Activated gamma-delta T cell treated with Interleukin-2 at 50 U/mL for 16 hours (primary cell): ENCODE measurements at places on chromosomes 16 and 17.

- DNase-seq = no peak
These were observed 744.7 kb upstream of the GOT2 start for GRCh38 chr16:59478838-59479237.

DNA sequence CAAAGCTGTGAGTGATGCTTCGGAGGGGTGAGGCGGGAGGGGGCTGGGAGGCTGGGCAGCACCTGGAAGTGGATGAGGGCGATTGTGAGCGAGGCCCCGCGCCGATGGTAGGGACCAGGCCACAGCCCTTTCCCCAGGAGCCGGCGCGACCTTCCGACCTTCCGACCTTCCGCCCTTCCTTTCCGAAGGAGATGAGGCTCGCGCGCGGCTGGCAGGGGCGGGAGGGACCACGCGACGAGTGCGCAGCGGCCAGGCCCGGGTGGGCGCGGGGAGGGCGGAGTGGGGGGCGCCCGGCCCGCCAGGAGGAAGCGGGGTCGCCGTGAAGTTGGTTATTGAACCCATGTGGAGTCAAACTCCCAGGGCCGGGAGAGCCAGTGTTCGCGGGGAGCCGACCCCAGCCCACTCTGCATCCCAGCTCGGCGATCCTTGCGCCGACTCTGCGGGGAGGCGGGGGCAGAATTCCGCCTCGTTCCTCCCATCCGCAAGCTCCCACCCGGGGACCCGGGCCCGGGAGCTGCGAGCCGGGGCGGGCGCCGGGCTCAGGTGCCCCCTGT, 56.6 kb downstream of the RAP1GAP2 start:
- DNase-seq = no peak

DNA sequence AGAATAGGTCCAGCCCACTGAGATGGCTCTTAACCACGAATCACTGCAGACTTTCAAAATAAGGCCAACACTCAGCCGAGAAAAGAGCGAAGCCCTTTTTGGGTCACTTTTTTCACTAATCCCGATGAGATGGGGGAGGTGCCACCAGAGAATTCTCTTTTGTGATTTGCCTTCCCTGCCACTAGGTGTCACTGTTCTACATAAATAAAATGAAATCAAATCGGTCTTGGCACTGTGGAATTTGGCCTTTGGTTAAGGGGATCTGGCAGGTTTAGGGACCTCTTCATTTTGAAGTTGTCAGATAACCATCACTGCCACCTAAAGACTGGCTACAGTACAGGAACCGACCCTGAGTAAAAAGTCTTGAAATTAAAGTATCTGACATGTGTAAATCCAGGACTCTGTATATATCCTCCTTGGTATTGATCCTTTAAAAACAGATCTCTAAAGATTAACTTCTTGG, 147.0 kb downstream of the HS3ST4 start:
- peak; percentile 6 for DNase-seq

DNA sequence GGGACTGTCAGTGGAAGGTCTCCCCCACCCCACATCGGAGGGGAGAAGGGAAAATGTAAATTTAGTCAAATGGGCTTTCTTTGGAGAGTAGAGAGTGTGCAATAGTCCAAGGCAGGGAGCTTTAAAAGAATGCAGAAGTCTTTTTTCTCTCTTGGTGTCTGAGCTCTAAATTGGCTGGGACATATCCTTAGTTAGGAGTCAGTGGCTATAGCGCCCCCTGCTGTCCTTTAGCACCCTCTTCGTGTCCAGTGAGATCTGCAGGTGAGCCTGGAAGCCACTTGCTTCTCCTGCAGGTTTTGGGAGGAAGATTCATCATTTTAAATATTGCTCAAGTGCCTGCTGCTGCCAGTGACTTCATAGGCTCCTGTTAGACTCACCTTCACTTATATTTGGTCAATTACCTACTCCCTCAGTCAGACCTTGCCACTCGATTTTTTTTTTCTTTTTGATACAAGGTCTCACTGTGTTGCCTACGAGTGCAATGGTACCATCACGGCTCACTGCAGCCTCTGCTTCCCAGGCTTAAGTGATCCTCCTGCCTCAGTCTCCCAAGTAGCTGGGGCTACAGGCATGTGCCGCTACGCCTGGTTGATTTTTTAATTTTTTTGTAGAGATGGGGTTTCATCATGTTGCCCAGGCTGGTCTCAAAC, 174.8 kb downstream of the PRKCB start:
- DNase-seq = peak; percentile 82

- DNase-seq = no peak
These were observed 146.5 kb downstream of the MAP2K6 start for GRCh38 chr17:69560987-69561441.

- DNase-seq = peak; percentile 63
These were observed 787 bp downstream of the AMDHD2 start for GRCh38 chr16:2520784-2521531.

DNA sequence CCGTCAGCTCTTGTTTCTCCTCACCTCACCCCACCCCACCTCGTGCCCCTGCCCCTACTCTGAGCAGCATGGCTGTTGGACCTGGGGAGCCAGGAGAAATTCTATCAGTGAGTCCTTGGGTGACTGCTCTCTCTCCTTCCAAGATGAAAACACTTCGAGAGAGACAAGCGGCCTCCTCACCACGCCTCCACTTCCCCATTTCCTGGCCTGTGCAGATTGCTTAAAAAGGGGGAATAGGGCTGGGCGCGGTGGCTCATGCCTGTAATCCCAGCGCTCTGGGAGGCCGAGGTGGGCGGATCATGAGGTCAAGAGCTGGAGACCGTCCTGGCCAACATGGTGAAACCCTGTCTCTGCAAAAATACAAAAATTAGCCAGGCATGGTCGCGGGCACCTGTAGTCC, 9.5 kb downstream of the DLX4 start:
- DNase-seq = no peak

- peak; percentile 63 for DNase-seq
These were observed 91.3 kb downstream of the SNX29 start for GRCh38 chr16:12067714-12068401.

DNA sequence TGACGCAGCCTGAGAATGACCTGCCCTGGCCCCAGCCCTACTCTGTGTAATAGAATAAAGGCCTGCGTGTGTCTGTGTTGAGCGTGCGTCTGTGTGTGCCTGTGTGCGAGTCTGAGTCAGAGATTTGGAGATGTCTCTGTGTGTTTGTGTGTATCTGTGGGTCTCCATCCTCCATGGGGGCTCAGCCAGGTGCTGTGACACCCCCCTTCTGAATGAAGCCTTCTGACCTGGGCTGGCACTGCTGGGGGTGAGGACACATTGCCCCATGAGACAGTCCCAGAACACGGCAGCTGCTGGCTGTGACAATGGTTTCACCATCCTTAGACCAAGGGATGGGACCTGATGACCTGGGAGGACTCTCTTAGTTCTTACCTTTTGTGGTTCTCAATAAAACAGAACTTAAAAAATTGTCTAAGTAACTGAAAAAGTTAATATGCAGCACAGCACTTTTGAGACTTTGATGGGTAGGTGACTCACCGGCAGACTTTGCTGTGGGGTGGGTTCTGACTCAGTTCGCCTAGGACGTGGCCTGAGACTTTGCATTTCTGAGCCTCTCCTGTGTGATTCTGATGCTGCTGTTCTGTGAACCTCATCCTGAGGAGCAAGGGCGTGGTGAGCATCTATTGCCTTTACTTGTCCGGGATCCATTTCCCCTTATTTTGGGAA, 5.7 kb downstream of the LAT start:
- DNase-seq = peak; percentile 59

DNA sequence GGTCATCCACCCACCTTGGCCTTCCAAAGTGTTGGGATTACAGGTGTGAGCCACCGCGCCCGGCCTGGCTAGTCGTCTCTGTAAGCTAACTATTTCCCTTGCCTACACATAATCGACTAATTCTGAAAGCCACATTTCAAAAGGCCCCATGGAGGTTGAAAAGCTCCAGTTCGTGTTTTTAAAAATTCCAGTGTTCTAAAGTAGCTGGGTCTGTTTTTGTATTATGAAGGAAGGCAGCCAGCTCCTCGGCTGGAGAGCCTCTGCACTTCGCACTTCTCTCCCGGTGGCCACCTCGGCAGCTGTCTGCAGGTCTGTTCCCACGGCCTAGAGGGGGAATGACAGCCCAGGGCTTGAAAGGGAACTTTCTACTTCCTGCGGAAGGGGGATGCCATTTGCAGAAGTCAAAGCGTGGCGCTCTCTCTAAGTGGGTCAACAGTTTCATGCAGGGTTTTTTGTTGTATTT, 16.9 kb downstream of the HASPIN start:
- peak; percentile 50 for DNase-seq

GRCh38 chr16:82034981-82035612, at the start of gene HSD17B2:
Gene HSD17B2 (plus strand): TSS chr16:82035253. CDS start chr16:82035425, 172 bp downstream.
- no peak for DNase-seq

DNA sequence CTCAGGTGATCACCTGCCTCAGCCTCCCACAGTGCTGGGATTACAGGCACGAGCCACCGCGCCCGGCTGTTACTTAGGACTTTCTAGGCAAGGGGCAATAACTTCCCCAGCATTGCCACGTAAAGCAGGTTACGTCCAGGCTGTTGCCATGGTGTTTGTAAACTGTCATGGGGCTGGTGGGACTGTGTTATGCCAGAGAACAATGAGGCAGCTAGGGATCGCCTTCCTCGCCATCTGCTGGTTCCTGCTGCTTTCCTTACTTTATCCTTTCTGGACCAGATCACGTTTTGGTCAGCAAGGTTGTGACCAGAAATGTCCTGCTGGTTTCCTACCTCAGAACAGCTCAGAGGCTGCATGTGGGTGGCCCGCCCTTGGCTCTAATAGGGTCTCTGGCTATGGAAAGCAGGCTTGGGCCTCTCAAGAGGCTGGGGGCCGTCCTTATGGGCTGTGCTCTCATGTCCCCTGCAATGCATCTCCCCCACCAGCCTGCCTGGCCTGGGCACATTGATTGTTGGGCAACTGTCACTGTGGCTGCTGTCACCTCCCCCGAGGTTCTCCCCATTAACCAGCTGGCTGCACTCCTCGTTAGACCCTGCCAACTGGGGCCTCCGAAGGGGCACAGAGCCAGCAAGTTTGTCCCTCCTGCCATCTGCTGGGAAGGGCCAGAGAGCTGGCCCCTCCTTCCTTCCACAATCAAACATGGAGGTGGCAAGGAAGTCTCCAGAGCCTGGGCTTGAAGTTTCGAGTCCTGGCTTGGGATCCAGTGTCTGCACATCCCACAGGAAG, 28.2 kb upstream of the ZC3H18 start:
- DNase-seq = no peak

- peak; percentile 90 for DNase-seq
These were observed at the start of gene ACAP1 for GRCh38 chr17:7336240-7337175. Gene ACAP1 (plus strand): TSS chr17:7336529. CDS start chr17:7336735, 206 bp downstream.

DNA sequence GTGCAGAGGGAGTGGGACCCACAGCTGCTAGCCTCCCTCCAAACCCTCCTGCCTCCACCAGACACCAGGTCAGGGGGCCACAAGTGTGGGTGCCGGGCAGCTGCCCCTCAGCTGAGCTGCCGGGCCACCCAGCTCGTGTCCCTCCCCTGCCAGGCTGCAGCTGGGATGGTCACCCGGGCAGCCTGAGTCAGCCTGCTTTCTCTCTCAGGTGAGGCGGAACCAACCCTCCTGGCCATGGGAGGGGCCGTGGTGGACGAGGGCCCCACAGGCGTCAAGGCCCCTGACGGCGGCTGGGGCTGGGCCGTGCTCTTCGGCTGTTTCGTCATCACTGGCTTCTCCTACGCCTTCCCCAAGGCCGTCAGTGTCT, 6.9 kb downstream of the SLC16A3 start:
- no peak for DNase-seq

DNA sequence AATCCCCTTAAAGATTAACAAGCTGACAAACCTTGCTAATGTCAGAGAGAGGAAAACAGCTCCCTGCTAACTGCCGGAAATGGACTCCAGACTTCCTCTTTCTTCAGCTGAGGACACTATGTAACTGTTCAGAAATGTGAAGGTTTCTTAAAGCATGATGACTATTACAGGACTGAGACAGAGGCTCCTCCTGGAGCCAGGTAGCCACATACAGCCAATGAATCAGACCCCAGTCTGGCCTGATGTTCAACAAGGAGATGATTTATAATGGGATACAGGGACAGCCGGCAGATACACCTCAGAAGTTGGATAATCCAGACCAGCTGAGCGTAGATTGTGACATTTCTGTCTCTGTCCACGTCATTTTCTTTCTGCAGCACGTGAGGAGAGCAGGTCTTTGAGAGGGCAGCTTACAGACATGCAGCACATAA, 216.2 kb downstream of the HS3ST3A1 start:
- no peak for DNase-seq

DNA sequence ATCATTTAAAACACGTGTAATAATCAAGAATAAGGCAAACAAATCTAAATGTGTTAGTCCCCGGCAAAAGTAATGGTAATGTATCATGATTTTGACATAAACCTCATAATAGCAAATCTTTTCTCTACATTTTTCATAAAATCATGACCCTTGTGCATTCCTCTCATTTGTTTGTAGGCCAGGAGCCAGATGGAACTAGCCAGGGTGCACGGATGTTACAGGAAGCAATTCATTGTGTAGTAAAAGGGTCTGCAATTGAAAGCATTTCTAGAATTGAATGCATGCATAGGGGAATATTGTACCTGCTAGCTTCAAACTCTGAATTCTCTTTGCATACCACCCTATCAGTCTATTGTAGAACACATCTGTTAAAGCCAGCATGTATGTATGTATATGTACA, 66.6 kb downstream of the CNTNAP4 start:
- no peak for DNase-seq

DNA sequence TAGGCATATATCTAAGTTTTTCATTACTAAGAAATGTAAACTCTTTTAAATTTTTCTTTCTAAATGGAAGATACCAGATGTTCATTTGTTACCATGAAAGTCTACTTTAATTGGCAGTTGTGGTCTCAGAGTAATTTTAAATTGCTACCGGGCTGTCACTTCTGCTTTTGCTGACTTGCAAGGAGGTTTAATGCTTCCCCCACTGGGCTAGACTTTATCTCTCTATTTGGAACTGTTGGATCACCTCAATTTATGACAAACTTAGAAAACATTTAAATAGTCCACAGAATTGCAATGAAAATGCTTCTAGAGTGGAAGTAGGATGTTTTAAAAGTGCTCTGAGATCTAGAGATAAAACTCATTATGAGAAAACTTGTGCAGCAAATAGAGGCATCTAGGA, 479.8 kb upstream of the GOT2 start:
- no peak for DNase-seq

GRCh38 chr17:13001991-13002615, 15.7 kb downstream of the ELAC2 start:
- DNase-seq = no peak

GRCh38 chr17:67671493-67671892, 46.2 kb upstream of the NOL11 start:
- no peak for DNase-seq

- no peak for DNase-seq
These were observed 94.0 kb downstream of the SKAP1 start for GRCh38 chr17:48335858-48336500.

GRCh38 chr17:31678431-31678830, 180.6 kb downstream of the COPRS start:
- DNase-seq = no peak

- DNase-seq = no peak
These were observed 26.2 kb downstream of the TRIM16 start for GRCh38 chr17:15657868-15658267.
